NCI-H2171 (cell line): ENCODE measurements at places on chromosomes 4 and X.
A peak's percentile ranks its signal among the peaks of the same experiment; 100 is the strongest.

DNA sequence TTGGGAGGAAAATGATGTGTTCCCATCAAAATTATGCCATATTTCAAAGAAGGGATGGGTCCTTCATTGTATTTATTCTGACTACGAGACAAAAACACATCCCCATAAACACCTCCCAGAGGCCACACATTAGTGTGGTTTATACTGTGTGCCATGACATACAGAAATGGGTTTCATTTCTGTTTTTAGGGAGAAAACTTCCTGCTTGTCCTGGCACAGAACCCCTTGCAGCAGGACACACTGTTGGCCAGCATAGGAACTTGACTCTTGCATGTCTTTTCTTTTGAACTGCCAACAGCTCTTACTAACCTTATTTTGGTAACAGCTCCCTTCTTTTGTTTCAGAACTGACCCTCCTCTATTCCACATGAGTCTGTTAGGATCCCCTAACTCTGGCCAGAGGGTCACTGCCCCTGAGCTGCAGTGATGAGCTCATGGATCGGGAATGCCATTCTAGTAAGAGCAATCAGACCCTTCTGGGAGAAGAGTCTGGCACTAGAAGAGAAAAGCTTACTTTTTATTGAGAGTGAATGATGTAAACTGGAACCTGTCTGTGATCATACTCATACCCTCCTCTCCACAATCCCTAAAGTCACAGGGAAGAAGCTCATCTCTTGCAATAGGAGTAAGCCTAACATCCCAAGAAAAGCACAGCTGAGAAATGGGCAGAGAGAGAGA lies 86.4 kb downstream of the SMIM20 start:
- DNase-seq, result no peak

- peak; percentile 87 for DNase-seq
Observed at GRCh38 chrX:49184294-49185281, 1.6 kb downstream of the PRICKLE3 start.

DNA sequence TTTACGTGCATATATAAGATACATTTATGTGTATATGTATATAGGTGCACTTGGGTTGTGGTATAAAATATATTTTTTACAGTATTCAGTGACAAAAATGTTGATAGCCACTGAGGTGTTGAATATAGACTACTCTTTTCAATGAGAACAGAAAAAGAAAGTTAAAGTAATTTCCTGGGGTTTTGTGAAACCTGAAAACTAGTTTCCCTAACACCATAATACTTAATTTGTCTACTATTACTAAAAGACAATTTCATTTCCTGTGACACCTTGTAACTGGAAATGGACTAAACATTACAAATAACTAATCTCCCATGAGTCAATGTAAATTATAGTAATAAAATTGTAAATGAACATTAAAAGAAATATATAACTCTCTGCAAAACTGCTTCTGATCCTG lies 32.0 kb upstream of the MAP9 start:
- DNase-seq, result no peak

DNA sequence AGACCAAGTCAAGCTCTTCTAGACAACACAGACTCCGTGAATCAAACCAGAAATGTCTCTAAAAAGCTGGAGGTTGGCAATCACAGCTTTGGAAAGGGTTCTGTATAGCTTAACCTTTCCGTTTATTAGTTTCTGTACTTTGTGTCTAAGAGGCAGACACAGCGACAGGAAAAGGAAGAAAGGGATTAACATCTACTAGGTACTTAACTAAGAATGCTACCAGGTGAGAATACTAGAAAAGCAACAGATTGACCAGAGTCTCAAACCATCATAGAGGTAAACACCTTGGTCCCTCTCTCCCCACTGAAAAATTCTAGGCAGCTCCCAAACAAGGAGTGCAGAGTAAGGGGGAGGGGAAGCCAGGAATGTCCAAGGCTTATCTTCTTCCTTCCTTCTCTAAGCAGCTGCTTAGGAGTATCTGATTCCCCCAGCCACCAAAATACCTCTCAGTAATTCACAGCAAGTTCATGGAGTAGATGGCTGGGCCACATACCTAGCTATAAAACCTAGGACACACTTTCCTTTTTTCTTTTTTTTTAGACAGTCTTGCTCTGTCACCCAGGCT lies 80.8 kb downstream of the APBB2 start:
- no peak for DNase-seq
